NCI-H524 (cell line): ENCODE measurements at places on chromosomes 7 and 10.

- DNase-seq, result no peak
Observed at GRCh38 chr10:8835453-8836167, 781.1 kb downstream of the GATA3 start.

- DNase-seq, result no peak
Observed at GRCh38 chr10:33279811-33280602, 54.5 kb downstream of the NRP1 start.

- no peak for DNase-seq
Observed at GRCh38 chr7:85176197-85176596, 10.7 kb downstream of the SEMA3D start.

DNA sequence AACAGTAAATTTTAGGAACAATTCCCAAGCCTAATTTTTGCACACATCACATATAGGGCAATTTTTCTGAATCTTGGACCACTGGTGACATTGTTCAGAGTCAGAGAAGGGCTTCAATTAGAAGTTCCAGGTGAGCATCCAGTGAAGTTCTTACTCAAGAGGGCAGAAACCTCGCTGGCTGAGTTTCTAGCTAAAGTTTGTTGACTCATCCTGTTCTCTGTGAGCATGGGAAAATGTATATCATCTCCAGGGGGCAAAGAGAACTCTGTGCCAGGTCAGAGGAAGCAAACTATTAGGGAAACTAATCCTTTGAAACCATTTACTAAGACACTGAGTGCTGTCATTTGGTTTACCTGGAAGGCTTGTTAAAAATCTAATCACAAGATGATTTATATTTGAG is 695.6 kb upstream of the IGFBP3 start:
- DNase-seq, result no peak

DNA sequence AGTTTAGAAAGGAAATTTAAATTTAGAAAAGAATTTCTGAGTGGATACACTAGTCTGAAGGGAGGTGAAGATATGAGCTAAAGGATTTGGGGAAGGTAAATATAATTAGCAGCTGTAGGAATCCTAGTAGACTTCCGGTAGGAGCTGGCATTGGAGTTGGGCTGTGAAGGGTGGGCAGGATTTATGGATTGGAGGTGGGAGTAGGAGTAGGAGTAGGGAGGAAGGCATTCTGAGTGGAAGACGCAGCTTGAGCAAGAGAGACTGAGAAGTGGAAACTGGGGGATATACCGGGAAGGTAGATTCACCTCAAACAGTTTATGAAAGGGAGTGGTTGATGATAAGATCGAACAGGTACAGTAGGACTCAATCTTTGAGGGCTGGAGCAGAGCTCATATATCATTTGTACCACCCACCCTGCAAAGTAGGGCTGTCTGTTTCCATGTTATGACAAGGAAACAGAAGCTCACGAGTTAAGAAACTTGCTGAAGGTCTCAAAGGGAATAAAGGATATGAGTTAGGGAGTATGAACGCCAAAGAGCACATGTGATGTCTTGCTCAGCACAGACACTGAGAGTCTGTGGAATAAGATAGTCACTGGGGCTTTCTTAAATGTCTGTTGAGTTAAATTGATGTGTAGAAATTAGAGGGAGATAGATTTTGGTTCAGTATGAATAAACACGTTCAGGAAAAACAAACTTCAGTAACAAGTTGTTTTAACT is 81.6 kb downstream of the RPS24 start:
- DNase-seq, result no peak

GRCh38 chr7:91055219-91055618 is 209.0 kb upstream of the FZD1 start:
- DNase-seq, result no peak

DNA sequence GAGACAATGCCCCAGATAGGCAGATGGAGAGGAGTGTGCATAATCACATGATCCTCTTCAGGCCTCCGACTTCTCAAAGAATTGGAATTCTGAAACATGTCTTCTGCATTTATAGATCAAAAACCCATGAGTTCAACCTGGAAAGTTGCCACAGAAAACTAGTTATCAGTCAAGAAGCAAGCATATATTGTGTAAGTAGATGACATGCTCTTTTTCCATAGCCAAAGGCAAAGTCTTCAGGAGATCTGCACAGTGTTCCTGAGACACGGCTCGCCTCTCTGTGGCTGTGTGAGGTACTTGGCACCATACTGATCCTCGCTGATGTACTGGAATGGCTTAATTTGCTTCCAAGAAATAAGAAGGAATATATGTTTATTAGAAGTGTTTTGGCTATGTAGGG is 213.5 kb upstream of the MKI67 start:
- DNase-seq, result no peak

DNA sequence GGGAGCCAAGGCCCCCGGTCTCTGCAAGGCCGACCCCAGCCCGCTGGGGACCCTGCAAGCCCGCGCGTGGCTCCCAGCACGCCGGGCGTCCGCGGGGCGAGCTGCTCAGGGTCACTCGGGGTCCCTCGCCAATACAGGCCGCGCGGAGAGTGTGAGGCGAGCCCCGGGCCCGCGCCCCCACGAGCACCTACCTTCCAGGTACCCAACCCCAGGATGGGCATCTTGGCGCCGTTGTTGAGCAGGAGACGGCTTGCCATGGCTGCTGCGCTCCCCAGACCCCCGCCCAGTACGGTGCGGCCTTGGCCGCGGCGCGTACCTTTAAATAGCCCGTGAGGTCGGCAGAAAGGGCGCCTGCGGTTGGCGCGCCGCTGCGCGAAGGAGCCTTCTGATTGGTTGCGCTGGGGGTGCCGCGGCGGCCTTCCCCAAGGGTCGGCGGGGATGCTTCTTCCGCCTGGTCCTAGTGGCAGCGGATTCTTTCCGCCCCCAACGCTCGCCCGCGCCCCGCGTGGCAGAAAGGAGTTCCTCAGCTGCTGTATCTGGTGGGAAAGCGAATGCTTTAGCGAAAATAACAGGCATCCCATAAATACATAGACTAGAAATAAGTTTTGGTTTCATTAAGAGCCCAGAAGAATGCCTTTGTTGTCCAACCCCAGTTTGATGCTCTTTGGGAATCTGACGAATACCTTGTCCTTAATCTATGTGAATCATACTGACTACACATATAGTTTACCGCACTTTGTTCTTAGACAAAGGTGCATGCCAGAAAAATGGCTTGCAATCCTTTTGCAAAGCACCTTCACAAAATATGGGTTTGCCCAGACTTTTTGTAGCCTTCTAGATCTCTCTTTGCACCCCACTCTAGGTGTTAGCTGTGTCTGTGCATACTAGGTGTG is at the start of gene AKR1B1:
Gene AKR1B1 (minus strand): TSS at position 295 of the 893 bp plus-strand sequence. CDS start 38 bp downstream, at position 257.
- peak; percentile 95 for DNase-seq

- DNase-seq, result no peak
Observed at GRCh38 chr7:98571006-98571405, 46.1 kb upstream of the NPTX2 start.

DNA sequence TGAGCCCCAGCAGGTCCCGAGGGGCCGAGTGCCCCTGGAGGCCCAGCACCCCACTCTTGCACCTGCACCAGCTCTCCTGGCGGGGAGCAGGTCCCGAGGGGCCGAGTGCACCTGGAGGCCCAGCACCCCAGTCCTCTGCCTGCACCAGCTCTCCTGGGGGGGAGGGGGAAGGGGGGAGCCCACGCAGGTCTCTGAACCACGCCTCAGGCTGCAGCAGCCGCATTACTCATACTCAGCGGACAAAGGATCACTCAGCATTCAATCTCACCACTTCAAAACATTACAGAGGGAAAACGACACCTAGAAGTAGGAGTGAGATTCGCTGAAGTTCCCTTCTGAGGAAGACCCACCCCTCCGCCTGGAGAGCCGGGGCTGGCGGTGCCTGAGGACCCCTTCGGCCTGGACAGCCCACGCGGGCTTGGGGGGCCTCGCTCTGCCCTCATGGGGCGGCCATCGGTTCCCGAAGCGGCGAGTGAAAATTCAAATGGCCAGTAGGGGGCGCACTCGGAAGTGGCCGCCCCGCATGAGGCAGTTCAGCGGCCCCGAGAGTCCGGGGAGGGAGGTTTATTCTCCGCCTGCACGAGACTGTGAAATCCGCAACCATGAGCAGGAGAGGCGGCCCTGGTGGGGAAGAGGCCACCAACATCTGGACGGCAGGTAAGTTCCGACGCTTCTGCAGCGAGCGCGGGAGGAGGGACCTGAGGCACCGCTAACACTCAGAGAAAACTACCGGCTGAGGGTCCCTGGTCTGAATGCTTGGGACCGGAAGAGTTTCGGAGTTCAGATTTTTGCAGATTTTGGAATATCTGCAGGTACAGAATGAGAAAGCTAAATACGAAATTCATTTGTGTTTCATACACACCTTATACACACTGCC is 1.1 kb upstream of the GPER1 start:
- peak; percentile 10 for DNase-seq

DNA sequence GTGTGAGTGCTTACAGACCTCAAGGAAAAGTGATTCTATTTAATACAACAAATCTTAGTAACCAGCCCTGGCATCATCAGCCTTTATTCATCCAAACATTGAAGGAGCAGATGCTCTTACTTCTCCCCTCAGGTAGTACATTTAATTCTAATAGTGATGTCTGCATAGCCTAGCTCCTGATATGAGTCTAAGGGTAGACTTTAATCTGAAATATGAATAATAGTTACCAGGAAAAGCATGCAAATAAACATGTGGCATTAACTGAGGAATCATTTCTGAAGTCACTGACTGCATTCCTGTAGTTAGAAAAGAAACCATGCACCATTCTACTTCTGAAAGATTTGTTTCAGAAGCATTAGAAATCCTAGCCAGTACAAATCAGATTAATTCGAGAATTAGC is 25.7 kb upstream of the LMBR1 start:
- no peak for DNase-seq

DNA sequence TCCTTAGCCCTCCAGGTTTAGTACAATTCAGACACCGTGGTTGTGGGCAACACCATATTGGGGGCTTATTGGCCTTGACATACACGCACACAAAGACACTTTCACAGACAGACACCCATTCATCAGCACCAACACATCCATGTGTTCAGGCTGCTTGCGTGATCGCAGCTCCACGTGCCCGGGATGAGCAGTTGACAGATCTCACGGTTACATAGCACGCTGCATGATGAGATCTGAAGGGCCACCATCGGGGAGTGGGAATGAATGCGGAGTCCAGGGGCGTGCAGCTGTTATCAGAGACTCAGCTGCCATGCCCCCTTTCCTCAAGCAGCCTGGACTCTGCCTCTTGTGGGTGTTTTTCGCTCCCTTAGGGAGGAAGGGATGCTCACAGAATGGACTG is 285.2 kb downstream of the USP6NL start:
- no peak for DNase-seq

DNA sequence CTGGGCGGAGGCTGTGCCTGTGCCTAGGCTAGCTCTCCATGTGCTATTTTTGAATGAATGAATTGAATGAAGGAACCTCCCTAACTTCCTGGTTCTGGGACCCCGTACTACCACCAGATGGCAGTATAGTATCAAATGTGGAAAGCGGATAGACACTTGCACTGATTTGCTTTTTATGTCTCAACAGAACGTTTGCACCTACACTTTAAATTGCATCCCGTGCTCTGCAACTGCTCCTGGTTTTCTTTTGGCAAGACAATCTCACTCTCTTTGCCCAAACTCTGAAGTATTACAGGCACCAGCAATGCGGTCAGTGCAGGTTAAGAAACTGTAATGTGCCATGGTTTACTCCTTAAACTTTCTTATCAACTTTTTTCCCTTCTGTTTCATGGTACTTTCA is 6.5 kb downstream of the FZD8 start:
- DNase-seq, result peak; percentile 68

DNA sequence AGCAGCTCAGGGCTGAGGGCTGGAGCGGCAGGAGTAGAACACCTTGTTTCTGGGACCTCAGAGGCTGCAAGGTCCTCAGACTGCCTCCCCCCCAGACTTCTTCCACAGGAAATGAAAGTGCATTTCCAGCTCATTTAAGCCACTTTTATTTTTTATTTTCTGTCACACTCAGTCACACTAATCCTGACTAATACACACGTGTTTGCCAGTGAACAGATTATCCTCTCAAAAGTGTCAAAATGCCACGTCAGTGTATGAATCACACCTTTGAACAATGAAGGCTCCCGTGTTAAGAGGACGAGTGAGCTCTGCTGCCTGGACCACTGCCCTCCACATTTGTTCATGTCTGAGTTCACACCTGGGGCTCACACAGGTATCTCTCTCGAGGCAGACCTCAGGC is 488.5 kb downstream of the DNAJB6 start:
- no peak for DNase-seq

GRCh38 chr7:142508251-142508650 is 241.0 kb upstream of the PRSS1 start:
- DNase-seq, result no peak

- DNase-seq, result no peak
Observed at GRCh38 chr7:156906200-156906649, 13.2 kb upstream of the LMBR1 start.

DNA sequence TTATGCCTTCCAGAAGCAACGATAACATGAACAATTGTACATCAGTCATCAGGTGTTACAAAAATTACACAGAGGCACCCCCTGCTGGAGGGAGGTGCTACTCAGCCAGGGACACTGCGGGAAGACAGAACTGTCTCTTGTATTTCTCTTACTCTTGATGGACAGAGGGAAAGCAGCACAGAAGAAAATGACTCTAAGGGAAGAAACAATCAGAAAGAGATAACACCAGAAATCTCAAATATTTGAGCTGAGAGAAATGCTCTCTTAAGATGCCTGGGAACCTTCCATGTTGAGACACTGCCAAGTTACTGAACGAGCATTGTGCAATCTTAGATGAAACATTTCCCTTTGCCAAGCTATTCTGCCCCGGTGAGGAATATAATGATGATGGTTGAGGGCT is 227.6 kb upstream of the NPSR1 start:
- DNase-seq, result peak; percentile 19

GRCh38 chr10:104441329-104442000 is 87.8 kb downstream of the CFAP58 start:
- no peak for DNase-seq

DNA sequence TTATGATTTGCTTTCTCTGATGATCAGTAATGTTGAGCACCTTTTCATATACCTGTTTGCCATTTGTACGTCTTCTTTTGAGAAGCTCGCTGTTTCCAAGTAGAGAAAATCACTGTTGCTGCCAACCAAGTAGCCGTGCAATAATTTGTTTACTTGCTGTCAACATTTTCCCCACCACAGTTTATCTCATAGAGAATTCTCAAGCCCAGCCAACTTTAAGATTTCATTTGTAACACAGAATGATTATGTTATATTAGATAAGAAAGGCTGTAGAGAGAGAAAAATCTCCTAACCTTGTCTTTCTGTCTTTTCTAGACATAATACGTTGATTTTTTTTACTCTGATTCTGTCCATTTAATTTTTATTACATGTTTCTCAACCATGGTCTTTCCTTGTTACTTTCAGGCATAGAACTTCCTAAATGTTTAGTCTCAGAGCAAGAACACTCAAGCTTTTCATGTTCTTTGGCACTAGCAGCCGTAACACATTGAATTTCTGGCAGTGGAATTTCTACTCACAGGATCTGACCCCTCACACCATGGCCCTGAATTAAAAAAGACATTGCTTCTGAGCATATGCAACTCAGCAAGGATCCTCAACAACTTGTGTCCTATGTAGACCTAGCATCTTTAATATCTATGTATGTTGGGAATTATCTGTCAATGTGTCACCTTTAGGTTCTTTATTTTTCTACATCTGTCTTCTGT is 23.1 kb downstream of the RPA3 start:
- DNase-seq, result no peak
